ENCODE measurements at places on chromosomes 5 and 9.

GRCh38 chr9:35537913-35538312 is 48.0 kb downstream of the RUSC2 start:
- DNase-seq, result no peak

- DNase-seq, result no peak
These were observed 779.9 kb upstream of the CDH6 start for GRCh38 chr5:30413540-30413939.

DNA sequence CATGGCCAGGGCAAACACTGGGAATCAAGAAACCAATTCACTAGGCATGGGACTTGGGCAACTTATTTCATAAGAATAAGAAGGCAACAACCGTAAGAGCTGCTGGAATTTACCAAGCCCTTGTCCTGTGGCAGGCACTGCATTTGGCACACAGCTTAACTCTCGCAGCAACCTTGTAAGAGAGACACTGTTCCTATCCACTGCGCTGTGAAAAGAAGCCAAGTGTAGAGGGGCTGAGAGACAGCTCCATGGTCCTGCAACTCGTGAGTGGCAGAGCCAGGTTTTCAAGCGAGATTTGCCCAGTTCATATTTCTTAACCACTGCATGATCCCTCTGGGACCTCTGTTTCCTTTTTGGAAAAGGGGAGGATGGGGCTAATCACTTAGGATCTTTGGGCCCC is 129.3 kb upstream of the STC2 start:
- no peak for DNase-seq

DNA sequence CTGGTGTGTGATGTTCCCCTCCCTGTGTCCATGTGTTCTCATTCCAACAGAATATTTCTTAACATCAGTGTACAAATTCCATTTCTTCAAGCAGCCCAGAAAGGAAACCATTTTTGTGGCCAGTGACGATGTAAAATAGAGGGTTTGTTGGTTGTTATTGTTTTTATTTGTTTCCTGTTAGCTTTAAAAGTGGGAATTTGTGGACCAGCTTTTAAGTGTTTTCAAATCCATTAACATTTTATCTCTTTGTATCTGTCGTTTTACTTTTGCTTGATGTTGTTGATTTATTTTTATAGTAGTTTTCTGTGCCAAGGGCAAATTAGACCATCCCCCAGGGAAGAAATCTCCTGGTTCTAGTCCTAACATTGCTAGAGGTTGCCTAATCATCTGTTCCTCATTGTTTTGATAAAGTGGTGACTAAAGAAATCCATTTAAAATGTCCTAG is 100.0 kb downstream of the GDNF start:
- no peak for DNase-seq

GRCh38 chr9:136353757-136354488 is 9.6 kb downstream of the DNLZ start:
- DNase-seq, result no peak

GRCh38 chr5:58002323-58002722 is 457.6 kb downstream of the PLK2 start:
- no peak for DNase-seq

- DNase-seq, result no peak
These were observed 25.9 kb upstream of the AP3B1 start for GRCh38 chr5:78320401-78320800.

DNA sequence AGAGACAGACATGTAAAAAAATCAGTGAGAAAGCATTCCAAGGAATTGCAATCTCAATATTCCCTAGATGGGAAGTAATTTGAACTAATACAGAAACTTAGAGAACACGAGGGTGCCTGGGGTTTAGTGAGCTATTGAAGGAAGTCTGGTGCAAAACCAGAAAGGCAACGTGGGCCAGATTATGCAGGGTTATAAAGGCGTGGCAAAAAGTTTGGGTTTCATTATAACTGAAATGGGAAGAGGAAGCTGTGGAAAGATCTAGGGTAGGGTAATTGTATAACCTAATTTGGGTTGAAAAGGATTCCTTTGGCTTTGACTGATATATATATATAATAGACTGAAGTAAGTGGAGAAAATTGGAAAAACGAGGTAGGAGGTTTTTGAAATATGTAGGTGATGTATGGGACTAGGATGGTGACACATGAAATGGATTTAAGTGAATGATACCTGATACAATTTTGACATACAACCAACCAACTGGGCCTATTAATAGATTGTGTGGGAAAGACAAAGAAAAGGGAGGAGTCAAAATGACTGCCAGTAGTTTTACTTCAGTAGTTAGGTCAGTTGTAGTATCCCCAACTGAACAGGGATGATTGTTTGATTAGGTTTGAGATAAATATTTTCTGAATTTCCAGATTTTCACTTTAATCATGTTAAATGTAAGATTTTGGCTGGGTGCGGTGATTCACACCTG is 65.3 kb downstream of the FAM174A start:
- DNase-seq, result no peak

DNA sequence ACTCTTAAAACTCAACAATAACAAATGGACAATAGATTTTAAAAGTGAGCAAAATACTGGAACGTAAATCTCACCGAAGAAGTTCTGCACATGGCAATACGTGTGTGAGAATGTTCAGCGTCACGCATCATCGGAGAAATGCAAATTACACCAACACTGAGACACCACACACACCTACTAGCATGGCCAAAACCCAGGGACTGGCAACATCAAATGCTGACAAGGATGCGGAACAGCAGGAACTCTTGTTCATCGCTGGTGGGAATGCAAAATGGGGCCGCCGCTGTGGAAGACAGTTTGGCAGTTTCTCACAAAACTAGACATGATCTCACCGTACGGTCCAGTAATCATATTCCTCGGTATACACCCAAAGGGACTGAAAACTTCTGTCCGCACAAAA is 21.6 kb upstream of the CLPTM1L start:
- DNase-seq, result no peak

- DNase-seq, result no peak
These were observed 28.1 kb downstream of the PPIP5K2 start for GRCh38 chr5:103148213-103148612.

- no peak for DNase-seq
These were observed 17.5 kb upstream of the NREP start for GRCh38 chr5:111774525-111774924.

DNA sequence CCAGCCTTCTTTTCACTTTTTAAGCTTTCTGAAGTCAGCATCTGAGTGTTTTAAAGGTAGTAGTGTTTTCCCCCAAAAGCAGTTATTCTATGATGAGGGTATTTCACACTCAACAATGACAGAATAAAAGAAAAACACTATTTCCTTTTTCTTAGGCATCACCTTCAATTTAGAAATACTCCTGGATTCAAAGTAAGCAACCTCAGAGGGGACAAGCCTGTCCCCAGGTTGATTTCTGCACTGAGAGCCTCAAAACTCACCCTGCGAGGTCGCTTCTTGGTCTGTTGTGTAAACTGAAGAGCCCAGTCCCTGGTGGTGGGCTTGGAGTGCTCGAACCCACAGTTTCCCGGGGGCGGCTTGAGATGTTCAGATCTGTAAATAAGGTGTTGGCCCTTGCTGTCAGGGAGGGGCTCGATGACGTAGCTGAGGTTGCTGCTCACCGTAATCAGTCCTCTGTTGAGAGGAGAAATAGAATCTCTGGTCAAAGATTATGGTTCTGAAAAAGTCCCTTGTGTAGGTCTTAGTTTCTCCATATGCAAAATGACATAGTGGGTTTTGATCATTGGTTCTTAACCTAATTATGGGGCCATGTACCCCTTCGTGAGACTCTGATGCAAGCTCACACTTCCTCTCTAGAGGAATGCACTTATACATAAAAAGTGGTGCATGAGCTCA is 55.9 kb downstream of the ADAM19 start:
- no peak for DNase-seq

- no peak for DNase-seq
These were observed 14.5 kb downstream of the SLC23A1 start for GRCh38 chr5:139368613-139369012.

DNA sequence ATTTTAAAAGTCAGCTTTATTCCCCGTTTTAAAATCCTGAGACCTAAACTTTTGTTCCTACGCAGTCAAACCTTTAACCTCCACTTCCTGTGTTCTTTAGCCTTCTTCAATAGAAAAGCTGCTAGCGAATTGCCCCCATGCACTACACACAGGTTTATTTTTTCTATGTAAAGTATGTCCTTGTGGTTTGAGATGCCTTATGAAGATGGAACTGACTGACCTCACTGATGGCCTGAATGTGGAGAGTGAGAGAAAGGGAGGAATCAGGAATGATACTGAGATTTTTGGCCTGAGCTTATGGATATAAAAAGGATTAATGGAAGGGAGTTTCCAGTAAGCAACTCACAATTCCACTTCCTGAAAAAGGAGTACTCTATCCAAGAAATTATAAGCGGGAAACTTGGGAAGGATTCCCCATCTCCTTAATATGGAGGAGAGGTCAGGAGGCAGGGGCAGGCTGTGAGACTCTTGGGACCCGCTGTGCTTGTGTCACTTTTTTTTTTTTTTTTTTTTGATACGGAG is 89.5 kb downstream of the UGCG start:
- no peak for DNase-seq

DNA sequence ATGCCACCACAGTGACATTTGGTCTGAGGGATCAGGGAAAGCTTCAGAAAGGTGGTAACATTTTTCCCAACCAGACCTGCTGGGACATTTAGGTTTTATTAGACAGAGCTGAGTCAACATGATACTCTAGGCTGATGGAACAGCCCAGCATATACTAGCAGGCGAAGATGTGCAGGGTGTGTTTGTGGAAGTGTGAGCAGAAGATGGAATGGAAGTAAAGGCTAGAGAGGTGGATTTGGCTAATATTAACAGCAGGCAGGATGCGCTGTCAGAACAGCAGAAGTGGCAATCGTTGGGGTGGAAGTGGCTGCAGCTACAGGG is 340.6 kb downstream of the ASTN2 start:
- DNase-seq, result no peak

DNA sequence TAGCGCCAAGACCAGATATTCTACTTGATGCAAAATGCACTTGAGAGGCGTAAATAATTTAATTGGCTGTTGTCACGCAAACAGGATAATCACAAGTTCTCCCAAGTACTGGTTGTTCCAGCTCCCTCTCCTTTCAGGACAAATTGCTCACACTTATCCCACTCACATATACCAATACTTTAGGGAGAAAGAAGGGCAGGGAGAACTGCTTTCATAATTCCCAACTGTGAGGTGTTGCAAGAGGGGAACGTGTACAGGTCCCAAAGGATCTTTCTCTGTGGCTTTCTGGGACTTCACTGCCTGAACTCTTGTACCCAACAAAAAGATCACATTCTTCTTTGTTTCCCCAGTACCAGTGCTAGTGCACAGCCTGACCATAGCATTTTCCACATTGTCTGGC is 21.5 kb upstream of the TGFBI start:
- no peak for DNase-seq

DNA sequence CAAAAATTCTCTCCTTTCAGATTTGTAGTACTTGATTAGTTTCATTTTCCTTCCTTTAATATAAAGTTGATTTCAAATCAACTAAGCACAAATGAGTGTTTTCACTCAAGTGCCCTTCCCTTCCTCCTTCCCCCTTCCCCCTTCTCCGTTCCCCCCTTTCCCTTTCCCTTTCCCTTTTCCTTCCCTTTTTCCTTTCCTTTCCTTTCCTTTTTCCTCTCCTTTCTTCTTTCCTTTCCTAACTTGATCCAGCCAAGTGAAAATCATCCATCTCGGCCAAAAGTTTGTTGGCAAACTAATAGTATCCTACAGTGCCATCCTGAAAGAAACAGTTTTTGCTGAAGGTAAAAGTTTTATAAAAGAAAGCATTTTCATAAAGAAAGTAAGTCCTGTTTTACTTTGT is 85.3 kb upstream of the CD180 start:
- DNase-seq, result no peak

DNA sequence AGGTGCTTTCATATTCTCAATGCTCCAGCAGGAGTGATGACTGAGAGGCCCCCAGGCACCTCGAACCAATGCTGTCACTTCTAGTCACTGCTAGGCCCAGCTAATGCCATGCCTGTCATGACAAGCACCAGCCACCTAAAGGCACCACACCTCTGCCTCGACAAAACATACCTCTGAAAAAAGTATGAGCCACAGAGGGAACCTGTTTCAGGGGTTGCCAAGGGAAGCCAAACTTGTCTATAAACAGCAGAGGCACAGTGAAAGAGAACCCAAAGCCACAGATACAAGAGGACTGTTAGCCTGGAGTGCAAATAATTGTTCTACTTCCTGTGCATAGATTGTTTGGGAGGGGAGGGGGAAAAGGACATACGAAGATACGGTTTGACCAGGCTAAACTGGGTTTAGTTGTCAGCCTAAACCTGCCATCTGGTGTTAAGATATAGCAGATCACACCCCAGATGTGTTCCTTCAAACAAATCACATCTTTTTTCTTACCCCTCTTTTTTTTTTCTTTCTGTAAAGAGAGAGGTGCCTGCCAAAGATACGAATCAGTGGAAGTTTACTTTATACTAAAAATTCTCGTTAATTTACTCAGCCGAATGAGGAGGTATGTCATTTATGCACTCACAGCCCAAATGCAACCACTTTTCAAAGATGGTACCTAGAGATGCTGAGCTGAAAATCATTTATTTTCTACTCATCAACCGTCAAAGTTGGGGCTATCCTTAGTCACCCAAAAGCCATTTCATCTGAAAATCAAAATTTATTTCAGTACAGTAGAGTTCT is 45.7 kb downstream of the BNC2 start:
- DNase-seq, result no peak

DNA sequence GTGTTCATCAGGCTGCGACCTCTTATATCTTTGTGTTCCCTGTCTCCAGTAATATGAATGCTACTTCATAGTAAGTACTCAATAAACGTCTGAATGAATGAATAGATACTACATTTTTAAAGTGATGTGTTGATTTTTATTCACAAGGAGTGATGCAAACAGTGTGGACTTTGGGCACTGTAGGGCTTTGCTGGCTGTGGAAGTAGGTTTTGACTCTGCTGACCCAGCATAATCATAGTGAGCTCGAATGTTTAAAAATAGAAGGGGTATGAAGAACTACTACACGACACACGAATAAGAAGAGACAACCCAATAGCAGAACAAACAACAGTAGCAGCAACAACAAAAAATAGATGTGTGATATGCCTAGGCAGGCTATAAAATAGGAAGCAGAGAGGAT is 147.4 kb downstream of the SH3GL2 start:
- DNase-seq, result no peak

- no peak for DNase-seq
These were observed 74.7 kb downstream of the KIF24 start for GRCh38 chr9:34254141-34254913.

DNA sequence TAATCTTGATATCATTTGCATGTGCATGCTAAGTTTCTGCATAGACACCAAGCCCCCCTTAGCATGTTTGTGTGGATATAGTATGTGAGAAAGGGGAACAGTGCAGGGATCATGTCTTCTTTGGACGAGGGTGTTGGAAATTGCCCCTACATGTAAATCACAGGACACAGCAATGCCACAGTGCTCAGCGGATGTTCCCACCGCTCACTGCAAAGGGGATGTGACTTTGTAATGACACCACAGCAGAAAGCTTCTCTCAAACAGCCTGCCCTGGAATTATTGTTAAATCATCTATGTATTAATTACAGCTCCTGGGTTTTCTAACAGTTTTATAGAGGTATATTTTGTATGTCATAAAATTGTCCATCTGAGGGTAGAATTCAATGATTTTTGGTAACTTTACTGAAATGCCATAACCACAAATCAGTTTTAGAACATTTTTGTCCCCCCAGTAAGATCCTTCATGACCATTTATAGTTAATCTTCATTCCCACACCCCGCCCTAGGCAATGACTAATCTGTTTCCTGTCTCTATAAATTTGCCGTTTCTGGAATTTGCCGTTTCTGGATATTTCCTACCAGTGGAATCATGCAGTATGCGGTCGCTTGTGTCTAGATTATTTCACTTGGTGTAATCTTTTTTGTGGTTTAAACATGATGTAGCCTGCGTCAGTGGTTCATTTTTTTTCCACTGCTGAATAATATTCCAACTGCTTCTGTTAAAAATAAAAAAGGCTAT is 648.5 kb upstream of the WWC1 start:
- no peak for DNase-seq

Measured in amygdala (tissue), 56 donors.